ENCODE measurements at places on chromosomes 5 and 9. TPM values are rescaled to one million over a fixed set of nuclear protein-coding genes. Genes with fewer than 3 reads are reported as not detected.

DNA sequence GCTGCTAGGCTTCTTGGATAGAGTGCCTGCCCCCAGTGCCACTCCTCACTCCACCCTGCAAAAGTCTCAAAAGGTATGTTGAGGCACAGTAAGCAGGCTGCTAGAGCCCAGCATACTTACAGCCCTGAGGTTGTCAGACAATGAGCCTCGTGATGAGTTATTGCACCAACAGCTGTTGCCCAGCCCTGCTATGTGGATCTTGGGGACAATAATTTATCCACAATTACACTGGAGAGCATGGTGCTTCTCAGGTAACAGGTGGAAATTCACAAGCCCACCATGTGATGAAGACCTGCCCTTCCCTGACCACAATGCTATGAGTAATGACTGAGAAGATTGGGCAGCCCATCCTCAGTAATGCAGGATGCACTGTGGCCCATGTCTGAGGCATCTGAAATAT is 36.5 kb downstream of the KCNIP1 start:
- no peaks in the 10 kb centered on the region for H3K36me3 ChIP-seq
- no peaks in the 10 kb centered on the region for H3K4me1 ChIP-seq
- no peak overlapping the region for H3K4me3 ChIP-seq
- no peak for DNase-seq

DNA sequence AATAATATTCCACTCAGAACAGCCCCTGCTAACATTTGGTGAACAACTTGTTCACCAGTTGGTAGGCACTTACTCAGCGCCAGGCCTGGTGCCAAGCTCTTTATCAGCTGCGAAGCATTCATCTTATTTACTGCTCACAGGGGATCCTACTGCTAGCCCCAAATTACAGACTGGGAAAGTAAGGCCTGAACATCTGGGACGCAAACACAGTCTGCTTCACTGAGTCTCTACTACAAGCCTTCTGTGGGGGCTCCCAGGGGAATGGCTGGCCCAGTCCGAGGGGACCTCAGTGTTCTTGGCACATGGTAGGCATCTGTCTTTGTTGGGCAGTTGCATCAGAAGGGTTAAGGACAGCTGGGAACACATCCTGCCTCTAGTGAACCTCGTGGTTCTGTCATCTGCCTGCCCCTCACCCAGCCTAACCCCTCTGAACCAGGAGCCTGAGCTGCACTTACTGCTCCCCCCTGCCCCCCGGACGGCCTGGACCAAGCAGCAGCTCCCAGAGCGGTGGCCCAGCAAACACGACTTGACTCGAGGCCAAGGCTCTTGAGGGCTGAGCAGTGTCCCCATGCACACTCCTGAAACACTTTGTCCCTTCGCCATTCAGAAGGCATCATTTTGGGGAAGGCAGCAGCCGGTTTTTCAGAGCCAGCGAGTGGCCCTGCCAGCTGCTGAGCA is at the start of gene PHYHD1:
Gene PHYHD1 (plus strand): TSS at position 602 of the 678 bp plus-strand sequence. CDS start 1,342 bp downstream, outside the sequence.
- peak within 1 kb of the TSS; percentile 76 for H3K27ac ChIP-seq
- H3K27me3 ChIP-seq, result no peaks in the 10 kb centered on the region
- no peaks in the 10 kb centered on the region for H3K36me3 ChIP-seq
- H3K4me1 ChIP-seq, result no peaks in the 10 kb centered on the region
- peak; percentile 95 for DNase-seq
- H3K4me3 ChIP-seq, result no peak within 1 kb of the TSS

PCDHA4 gene
- 0.78 TPM for total RNA-seq

DNA sequence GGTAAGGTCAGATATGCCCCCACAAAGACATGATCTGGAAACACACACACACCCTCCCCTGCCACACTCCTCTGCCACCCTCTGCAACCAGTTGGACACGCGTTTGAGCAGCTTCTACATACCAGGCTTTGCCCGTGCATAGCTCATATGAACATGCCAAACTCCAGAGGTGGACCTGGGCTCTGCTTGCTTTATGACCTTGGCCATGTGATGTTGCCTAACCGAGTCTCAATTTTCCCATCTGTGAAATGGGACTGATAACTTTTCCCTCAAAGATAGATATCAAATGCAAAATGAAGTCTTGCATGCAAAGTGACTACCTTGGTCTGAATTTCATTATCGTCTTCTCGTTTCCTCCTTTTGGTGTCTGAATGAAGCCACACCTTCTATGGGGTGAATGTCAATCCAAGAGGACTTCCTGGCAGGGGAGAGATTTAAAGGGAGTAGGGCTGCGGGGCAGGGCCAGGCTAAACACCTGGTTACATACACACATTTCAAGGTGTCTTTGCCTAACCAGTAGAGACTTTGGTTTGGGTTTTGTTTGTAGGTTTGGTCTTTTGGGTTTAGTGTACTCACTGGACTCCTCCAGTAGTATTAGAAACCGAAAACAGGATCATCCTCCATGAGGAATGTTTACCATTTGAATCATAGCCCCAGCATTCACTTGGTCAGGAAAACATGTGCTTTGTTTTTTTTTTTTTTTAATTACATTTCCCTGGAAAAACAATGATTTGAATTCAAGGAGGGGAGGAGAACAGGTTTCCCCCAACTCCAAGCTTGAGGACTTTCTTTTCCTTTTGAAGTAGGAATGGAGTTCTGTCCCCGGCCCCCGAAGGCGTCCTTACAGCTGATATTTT is 63.2 kb downstream of the COL27A1 start:
- H3K36me3 ChIP-seq, result no peaks in the 10 kb centered on the region
- DNase-seq, result no peak
- no peak overlapping the region for H3K4me3 ChIP-seq

DNA sequence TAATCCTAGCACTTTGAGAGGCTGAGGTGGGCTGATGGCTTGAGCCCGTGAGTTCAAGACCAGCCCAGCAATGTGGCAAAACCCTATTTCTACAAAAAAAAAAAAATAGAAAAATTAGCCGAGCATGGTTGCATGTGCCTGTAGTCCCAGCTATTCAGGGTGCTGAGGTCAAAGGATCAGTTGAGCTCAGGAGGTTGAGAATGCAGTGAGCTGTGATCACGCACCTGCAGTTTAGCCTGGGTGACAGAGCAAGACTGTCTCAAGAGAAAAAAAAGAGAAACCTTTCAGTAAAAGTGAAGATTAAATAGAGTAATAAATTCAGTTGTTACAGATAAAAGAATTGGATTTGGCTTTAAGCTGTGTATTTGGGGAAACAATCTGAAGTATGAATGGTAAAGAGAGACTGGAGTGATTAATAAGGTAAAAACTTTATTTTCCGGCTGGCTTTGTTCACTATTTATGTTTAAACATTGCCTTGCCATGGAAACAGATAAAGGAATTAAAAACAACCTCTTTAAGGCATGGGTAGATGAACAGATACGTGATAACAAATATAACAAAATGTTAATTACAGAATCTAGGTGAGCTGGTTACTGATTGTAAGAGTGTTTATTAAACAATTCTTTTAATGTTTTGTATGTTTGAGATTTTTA is 56.0 kb upstream of the PCAT7 start:
- no peaks in the 10 kb centered on the region for H3K4me1 ChIP-seq
- DNase-seq, result no peak
- H3K36me3 ChIP-seq, result no peaks in the 10 kb centered on the region
- no peaks in the 10 kb centered on the region for H3K27me3 ChIP-seq

- H3K4me3 ChIP-seq, result no peak overlapping the region
- H3K4me1 ChIP-seq, result no peaks in the 10 kb centered on the region
- H3K36me3 ChIP-seq, result no peaks in the 10 kb centered on the region
- H3K27me3 ChIP-seq, result no peaks in the 10 kb centered on the region
- H3K27ac ChIP-seq, result no peak overlapping the region
Observed at GRCh38 chr5:150217038-150217437, 27.2 kb downstream of the SLC6A7 start.

DNA sequence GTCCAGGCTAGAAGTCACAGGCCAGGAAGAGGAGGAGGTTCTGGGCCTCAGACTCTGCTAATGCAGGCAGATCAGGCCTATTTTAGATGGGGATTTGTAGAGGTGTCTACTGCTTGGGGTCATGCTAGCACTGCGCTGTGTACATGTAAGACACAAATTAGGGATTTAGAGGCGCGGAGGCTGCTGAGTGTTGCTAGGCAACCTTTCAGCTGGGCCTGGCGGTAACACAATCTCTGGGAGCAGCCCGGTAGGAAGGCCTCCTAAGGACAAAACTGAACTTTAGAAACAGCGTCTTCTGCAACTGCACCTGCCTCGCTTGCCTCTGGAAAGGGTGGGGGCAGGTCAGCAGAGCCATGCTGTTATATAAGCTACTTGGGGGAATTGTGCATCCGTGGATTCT is 147.9 kb downstream of the MACROH2A1 start:
- no peaks in the 10 kb centered on the region for H3K4me1 ChIP-seq
- no peak overlapping the region for H3K4me3 ChIP-seq
- no peak for DNase-seq
- no peaks in the 10 kb centered on the region for H3K27me3 ChIP-seq
- H3K36me3 ChIP-seq, result no peaks in the 10 kb centered on the region
- H3K27ac ChIP-seq, result no peak overlapping the region

- no peak overlapping the region for H3K4me3 ChIP-seq
- H3K36me3 ChIP-seq, result no peaks in the 10 kb centered on the region
- H3K27ac ChIP-seq, result no peak overlapping the region
- H3K27me3 ChIP-seq, result no peaks in the 10 kb centered on the region
- no peaks in the 10 kb centered on the region for H3K4me1 ChIP-seq
Observed at GRCh38 chr9:7094052-7094451, 336.3 kb downstream of the KDM4C start.

DNA sequence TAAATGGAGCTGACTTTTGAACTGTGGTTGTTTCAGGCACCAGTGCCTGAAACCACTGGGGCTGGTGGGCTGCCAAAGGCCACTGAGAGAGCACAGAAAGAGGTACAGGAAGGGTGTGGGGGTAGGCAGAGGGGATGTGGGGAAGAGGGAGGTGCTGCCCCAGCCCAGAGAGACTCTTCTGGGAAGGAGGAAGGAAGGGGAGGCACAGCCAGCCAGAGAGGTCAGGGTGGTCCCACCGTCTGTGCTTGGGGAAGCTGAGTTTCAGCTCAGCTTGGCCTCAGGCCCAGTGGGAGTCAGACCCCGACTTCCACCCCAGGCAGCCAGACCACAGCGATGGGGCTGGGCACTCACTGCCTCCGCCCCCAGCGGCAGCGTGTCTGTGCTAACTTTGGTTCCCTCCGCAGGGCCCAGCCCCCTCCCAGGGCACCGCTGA is 8.6 kb upstream of the PHYKPL start:
- no peaks in the 10 kb centered on the region for H3K36me3 ChIP-seq
- H3K27me3 ChIP-seq, result no peaks in the 10 kb centered on the region
- peak; percentile 79 for DNase-seq
- no peak overlapping the region for H3K4me3 ChIP-seq
- no peak overlapping the region for H3K27ac ChIP-seq

GRCh38 chr5:64766941-64767340 is 1.6 kb downstream of the SREK1IP1 start:
- no peak overlapping the region for H3K27ac ChIP-seq
- H3K4me1 ChIP-seq, result peaks cover 20% of the 10 kb centered on the region
- no peaks in the 10 kb centered on the region for H3K36me3 ChIP-seq
- no peak for DNase-seq

WDR38 gene
- not detected for total RNA-seq

ZNF483 gene
- 21.8 TPM for total RNA-seq

PCDH1 gene
- total RNA-seq, result 29.4 TPM

All from aorta (tissue), 5 donors.